ENCODE measurements at places on chromosomes 4 and X.

DNA sequence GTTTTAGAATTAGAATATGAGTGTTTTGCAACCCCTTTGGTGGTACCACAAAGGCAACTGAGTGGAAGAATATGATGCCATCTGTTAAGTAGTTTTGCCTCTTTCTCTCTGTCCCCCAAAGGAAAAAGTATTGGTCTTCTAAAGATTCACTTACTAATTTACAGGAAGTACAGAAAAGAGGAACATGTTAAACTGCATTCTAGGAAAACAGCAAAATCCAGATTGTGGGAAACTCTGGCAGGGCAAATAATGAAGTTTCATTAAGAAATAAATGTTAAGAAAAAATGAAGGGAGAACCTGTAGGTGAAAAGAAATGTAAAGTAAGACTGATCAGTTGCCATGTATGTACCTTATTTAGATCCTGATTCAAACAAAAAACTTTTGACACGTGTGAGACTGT lies 39.3 kb downstream of the NSUN7 start:
- DNase-seq, result no peak

- no peak for DNase-seq
Measured at GRCh38 chr4:121272526-121272925, 108.3 kb downstream of the QRFPR start.

GRCh38 chr4:139903845-139904244 lies 238.2 kb downstream of the MGST2 start:
- DNase-seq, result no peak

DNA sequence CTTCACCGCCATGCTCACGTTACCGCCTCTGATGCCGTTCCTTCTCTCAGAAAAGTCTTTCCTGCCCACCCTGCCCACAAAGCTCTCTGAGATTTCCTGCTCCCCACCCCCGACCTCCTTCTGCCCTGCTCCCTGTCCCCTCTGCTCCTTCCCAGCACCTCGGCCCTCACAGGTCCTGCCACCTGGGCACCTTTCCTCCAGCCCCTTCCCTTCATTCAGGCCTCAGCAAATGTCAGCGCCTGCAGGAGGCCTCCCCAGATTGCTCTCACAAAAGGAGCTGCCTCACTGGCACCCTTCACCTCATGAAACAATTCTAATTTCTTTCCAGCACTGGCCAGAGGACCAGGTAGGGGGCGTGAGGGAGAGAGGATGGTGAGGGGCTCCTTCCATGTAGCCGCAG lies 33.6 kb upstream of the MXD4 start:
- DNase-seq, result no peak

DNA sequence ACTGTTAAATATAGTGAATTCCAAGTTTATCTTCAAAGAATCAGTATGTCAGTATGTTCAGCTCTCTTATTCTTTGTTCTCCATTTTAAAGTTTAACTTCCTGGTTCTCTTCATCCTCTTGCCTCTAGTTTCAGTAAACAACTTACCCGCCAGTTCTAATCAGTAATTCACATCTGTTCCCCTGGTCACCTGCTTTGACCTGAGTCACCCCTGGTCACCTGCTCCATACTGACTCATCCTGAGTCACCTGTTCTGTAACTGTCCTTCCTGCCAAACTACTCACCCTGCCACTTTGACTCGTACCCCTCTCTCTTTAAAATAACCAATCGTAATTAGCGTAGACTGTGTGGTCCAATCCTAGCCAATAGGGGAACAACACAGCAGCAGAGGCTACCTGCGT lies 992.7 kb upstream of the HS3ST1 start:
- DNase-seq, result no peak

- no peak for DNase-seq
Measured at GRCh38 chr4:72063726-72064125, 31.9 kb downstream of the NPFFR2 start.

GRCh38 chr4:144456196-144456595 lies 189.8 kb upstream of the HHIP start:
- no peak for DNase-seq

GRCh38 chr4:67700116-67700737 lies 728 bp downstream of the UBA6 start:
- DNase-seq, result peak; percentile 13

DNA sequence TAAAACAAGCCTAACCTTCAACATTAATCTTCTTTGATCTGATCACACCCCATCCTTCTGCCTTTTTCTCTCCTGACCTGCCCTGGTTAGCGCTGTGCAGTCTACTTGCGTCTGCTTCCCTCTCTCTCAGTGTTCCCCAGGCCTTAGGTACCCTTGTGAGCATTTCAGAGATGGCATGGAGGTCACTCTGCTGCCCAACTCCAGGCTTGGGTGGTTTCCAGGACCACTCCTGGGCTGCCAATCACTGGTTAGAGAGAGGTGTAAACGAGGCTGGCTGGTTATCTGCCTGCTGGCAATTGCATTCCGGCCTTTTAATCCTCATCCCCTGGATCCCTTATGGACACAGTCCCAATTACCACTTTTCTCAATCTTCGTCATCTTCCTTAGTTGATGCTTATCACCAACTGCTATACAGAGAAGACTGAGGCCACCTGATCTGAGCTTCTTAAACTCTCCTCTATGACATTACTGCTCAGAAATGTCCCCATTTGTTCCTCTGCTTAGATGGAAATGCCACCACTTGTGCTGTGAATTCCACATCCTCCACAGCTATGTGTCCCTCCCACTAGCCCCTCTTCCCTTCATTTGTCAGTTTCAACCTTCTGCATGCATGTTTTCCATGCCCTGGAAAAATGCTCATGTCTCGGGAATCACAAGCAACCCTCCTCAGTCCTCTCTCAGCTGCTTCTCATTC lies 29.0 kb upstream of the BCLAF3 start:
- DNase-seq, result no peak

GRCh38 chr4:617644-618641 lies 7.4 kb upstream of the PDE6B start:
- DNase-seq, result no peak

DNA sequence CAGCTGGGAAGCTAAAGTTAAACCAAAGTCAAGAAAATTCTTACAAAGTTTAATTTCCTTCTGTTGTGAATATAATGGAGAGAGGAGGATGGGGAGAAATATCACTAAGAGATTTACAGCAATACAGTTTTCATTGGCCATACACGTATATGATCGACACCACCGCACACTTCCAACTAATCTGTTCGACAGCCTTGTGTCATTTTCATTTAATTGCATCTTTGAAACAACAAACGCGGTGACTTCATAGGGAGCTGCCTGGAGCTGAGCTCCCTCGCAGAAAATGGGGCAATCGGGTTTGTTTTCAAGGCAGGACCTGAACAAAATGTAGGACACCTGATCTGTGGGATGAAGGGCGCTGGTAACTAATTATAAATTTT lies 1.3 kb downstream of the PTPN13 start:
- peak; percentile 29 for DNase-seq

DNA sequence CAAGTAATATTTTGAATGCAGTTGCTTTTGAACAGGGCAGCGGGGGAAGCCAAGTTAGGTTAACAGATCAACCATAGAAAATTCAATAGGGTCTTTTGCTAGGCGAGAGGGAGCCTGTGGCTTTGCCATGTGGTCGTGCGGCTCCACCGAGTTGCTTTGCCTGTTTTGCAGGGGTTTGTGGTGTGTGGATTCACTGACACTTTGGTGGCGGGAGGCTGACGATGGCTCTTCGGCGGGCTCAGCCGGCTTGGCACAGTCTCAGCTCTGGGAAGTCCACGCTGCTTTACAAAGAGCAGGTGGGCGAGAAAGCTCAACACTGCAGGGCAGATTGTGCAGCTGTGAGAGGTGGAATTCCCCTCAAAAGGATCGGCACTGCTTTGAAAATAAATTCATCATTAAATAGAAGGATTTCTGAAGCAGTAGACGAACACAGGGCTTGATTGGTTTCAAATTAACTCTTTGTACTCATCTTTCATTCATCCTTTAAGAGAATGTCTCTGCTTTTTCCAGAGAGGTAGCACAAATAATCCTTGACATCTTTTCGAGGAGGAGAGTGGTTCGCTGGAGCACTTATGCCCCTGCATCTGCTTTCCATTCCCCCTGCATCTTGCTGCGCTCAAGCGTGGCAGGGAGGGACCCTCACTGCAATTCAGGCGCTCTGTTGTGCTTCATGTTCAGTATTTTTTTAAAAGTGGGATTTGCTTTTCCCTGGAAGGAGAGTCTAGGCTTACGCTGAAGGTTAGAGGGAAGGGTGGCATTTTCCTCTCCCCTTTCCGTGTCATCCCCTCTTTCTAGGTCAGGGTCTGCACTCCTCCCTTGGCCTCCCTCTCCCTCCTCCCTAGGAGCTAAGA lies 201.8 kb upstream of the LEF1 start:
- peak; percentile 50 for DNase-seq

GRCh38 chr4:177975315-177975987 lies 533.2 kb upstream of the AGA start:
- DNase-seq, result no peak

GRCh38 chrX:57447856-57448255 lies 144.0 kb upstream of the ZXDB start:
- DNase-seq, result no peak

- DNase-seq, result no peak
Measured at GRCh38 chr4:56288663-56289062, 98.6 kb downstream of the AASDH start.

- no peak for DNase-seq
Measured at GRCh38 chr4:78742300-78742699, 33.9 kb upstream of the BMP2K start.

DNA sequence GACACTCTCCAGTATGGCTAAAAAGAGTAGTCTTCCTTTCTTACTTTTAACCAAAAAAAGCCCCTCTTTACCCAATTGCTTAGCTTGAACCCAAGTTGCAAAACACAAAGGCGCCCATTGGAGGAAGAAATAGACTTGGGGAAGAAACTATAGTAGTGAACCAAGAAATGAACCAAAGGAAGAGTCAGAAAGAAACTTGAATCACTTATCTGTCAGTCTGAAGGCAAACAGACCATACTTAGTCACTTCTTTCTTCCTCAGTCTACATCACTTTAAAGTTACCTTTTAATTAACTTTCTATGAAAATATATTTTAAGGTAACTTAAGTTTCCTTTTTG lies 161.4 kb upstream of the GIMD1 start:
- no peak for DNase-seq

- DNase-seq, result no peak
Measured at GRCh38 chrX:55522596-55523276, 33.1 kb upstream of the USP51 start.

DNA sequence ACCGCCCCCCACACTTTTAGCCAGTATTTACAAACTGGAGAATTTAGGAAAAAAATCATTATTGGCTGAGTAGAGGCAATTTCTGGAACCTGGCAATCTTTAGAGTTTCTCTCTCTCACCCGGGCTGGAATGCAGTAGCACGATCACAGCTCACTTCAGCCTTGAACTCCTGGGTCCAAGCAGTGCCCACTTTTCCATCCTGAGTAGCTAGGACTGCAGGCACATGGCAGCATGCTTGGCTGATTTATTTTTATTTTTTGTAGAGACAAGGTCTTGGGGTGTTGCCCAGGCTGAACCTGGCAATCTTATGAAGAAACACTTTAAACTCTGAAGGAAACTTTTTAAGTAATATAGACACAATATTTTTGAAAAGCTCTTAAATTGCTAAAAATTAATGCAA lies 120.1 kb downstream of the AFF1 start:
- DNase-seq, result no peak

DNA sequence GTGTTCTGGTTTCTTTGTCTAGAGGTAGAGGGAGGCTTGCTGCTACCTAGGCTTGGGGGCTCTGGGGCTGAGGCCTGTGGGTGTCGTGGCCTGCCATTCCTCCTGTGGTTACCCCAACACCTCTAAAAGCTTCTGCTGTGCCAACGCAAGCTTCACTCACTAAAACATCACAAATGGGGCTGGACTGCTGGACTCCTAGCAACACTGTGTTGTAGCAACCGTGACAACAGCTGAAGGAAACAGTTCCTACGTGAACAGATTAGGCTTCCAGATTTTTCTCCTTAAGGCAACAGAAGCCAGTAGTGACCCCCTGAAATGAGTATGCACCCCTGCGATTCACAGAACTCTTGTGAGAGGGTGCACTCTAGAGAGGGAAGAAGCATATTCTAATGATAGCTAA lies 138.3 kb upstream of the TEX13D start:
- no peak for DNase-seq

- DNase-seq, result peak; percentile 40
Measured at GRCh38 chr4:75895744-75896314, 6.4 kb downstream of the PPEF2 start.

GRCh38 chrX:133745349-133745748 lies 240.0 kb downstream of the GPC3 start:
- DNase-seq, result no peak

GRCh38 chr4:153651587-153651986 lies 32.5 kb upstream of the TLR2 start:
- no peak for DNase-seq

GRCh38 chr4:68218044-68218443 lies 27.4 kb downstream of the TMPRSS11B start:
- no peak for DNase-seq

- no peak for DNase-seq
Measured at GRCh38 chr4:2246384-2247127, 4.6 kb upstream of the HAUS3 start.

GRCh38 chrX:150694738-150695410 lies 1.7 kb downstream of the MTMR1 start:
- DNase-seq, result no peak

- no peak for DNase-seq
Measured at GRCh38 chr4:18749391-18749790, 727.8 kb upstream of the LCORL start.

- DNase-seq, result no peak
Measured at GRCh38 chr4:768995-769394, 56.9 kb downstream of the CPLX1 start.

DNA sequence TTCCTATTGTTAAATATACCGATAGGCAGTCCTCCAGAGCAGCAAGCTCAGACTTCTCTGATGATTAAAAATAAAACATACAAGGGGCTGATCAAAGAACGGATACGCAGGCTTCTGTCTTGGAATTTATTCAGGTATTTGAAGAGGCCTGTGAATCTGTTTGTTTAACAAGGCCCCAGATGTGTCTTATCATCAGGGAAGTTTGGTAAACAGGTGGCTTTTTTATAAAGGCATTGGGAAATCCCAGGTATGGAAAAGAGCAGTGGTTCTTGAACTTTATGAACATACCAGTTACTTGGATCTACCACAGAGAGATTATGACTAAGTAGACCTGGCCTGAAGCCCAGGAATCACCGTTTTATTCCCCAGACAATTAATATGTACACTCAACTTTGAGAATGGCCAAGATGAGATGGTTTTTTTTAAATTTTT lies 47.9 kb downstream of the SOWAHB start:
- DNase-seq, result no peak

- DNase-seq, result no peak
Measured at GRCh38 chr4:17174751-17175150, 276.3 kb upstream of the LDB2 start.

GRCh38 chr4:94519019-94519418 lies 67.3 kb downstream of the PDLIM5 start:
- no peak for DNase-seq

DNA sequence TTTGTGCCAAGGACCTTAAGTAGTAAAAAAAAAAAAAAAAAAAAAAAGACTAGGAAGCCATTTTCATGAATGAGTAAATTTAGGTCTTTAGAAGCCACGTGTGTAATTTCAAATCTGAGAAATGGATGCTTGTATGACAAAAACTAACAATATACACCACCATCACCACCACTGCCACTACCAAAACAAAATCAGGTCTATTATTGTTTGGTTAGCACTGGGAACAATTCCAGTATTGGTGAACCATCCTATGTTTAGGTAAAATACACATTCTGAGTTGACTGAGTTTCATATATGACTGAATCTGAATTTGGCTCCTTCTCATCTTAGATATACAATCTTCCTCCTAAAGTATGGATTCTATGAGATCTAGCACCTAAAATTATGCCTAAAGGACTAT lies 8.8 kb upstream of the TMSB4X start:
- DNase-seq, result no peak

- no peak for DNase-seq
Measured at GRCh38 chrX:12975670-12975965, 708 bp downstream of the TMSB4X start.

GRCh38 chrX:54045563-54046228 lies 1.4 kb upstream of the PHF8 start:
- no peak for DNase-seq
